Kidney tubule cell (primary cell): ENCODE measurements at places on chromosomes 16 and 17.

- DNase-seq = peak; percentile 87
Measured at GRCh38 chr16:8173111-8173644, 417.1 kb downstream of the TMEM114 start.

DNA sequence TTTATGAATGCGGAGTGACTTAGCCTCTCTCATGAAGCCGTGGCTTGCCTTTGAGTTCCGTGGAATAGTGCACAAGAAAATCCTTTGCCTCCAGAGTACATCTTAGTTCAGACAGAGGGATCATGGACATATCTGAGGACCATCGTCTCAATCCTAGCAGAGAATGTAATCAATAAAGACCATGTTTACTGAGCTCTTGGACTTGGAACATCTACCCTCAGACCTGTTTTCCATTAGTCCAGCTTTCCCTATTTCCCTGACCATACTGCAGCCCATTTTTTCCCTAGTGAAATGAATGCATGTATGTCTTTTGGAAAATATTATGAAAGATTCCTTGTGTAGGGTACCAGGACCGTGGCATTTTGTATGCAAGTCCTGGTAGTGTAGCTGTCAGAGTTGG lies 90.2 kb downstream of the PLCG2 start:
- no peak for DNase-seq

- no peak for DNase-seq
Measured at GRCh38 chr17:42918902-42919521, 18.4 kb downstream of the G6PC1 start.

- DNase-seq = peak; percentile 53
Measured at GRCh38 chr17:15999974-16000827, 577 bp downstream of the TTC19 start.

DNA sequence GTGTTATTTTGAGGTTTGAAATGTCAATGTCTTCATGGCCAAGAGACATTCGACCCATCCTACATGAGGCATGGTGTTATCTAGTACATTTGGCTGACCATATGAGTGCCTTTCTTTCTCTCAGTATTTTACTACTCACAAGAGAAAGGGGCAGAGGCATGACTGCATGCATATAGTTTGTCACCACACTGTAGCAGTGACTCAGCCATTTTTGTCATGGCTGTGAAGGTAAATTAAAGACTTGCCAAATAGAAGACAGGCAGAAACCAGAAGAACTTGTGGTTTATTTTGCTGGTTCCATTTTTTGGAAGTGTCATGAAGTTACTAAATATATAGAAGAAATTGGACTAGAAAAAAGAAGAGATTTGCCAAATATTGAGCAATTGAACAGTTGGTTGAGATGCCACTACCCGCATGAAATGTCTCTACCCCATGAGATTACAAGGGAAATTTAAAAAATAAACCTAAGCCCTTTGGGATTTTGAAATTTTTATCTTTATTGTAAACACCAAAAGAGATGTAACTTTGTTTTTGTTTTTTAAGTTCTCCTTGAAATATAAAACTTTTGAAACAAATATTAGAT lies 170.3 kb downstream of the CHD9 start:
- DNase-seq = peak; percentile 48

GRCh38 chr17:11871773-11872172 lies 125.5 kb downstream of the ZNF18 start:
- DNase-seq = no peak

DNA sequence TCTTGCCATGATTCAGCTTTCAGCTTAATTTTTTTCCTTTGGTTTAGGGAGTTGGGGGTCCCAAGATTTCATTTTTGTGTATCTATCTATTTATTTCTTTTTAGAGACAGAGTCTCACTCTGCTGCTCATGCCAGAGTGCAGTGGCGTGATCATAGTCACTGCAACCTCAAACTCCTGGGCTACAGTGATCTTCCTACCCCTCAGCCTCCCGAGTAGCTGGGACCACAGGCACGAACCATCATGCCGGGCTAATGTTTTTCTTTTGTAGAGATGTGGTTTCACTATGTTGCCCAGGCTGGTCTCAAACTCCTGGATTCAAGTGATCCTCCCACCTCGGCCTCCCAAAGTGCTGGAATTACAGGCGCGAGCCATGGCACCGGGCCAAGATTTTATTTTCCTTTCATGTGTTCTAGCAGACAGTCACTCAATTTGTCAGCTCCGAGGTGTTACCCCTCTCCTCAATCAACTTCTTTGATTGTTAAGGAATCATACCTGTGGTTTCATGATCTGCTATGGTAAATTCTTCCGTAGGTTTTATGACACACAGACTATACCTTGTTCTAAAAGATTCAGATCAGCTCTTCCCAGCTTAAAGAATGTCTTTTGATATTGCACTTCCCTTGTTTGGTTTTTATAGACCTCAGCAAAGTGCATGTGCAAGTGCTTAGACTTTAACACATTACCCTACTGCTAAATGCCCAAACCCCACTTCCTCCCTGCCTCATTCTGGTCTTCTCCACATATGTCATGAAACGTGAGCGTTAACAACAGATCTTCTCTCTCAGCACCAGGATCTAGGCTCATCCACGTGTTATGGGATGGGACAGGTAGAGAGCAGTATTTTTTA lies 13.0 kb downstream of the UNC45B start:
- no peak for DNase-seq

DNA sequence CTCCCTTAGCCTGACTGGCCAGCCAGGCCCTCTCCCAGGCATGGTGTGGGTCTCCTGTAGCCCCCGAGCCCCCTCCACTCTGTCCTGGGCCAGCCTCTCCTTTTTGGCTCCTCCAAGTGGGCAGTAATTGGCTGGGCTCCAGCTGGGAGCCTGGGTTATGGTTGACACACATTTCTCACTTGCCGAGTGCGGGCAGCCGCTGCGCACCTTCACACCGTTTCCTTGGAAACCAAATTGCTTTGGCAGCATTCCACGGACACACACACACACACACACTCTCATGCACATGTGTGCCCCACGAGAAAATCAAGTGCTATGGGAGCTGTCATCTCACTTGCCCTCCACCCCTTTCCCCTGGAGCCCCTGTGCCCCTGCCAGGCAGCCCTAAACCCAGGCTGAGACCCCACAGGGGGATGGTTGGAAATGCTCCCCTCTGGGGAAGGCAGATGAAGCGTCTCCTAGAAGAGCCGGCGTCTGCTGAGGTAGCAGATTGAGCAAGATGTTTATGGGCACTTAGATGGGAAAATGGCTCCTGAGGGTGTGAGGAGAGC lies 402.7 kb upstream of the TNRC6C start:
- DNase-seq = peak; percentile 64

GRCh38 chr16:50269061-50269705 lies 2.8 kb downstream of the ADCY7 start:
- no peak for DNase-seq

DNA sequence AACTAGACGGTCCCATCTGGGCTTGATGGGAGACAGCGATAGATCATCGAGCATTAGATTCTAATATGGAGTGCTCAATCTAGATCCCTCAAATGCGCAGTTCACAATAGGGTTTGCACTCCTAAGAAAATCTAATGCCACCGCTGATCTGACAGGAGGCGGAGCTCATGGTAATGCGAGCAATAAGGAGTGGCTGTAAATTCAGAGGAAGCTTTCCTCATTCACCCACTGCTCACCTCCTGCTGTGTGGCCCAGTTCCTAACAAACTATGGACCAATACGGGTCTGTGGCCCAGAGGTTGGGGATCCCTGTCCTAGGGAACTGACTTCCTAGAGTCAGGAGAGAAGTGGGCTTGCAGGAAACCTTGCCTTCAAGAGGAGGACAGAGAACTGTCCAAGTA lies 25.2 kb upstream of the AMZ2 start:
- no peak for DNase-seq

- DNase-seq = no peak
Measured at GRCh38 chr17:8708025-8708461, 36.6 kb downstream of the CCDC42 start.

GRCh38 chr17:51103050-51103449 lies 17.6 kb downstream of the SPAG9 start:
- DNase-seq = peak; percentile 64
